ENCODE measurements at places on chromosomes 7 and 10.

- DNase-seq: no peak
These were observed 82.6 kb upstream of the PCGF5 start for GRCh38 chr10:91137822-91138221.

DNA sequence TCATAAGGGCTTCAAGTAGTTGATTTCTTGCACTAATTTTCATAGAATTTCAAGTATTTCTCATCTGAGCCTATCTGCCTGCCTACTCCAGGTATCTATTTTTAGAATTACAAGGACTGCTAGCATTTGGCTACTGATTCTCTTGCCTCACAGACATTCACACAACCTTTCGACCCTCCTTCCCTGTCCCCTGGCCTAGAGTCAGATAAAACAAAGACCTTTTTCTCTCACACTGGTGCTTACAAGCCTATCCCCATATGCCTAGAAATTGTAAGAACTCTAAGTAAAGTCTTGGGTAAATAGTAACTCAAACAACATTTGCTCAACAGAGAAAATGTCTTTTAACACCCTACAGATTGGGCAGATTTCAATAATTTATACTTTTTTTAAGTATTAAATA lies 6.3 kb downstream of the GPAM start:
- no peak for DNase-seq

GRCh38 chr7:144037414-144038035 lies 11.2 kb upstream of the OR2A5 start:
- no peak for DNase-seq

DNA sequence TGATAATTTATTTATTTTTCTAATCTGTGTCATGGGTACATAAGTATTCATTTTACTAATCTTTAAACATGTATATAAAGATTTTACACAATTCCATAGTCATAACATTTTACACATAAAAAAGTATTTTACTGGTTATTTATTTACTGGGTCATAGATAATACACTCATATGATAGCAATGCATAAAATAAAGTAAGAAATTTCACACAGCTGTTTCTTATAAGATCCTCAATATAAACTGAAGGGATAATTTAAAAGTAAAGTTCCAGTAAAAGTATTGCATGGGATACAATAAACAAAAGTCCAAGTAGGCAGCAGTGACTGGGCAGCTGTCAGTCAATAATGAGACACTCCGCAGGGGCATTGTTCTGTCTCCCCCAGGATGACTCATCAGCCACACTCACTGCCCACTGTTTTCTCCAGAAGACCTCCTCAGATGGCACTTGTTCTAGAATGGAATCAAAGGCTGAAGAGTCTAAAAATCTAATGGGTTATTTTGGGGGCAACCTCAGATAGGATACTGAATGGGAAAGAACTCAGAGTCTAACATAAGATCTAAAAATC lies 32.7 kb downstream of the DPY19L1 start:
- DNase-seq: no peak

DNA sequence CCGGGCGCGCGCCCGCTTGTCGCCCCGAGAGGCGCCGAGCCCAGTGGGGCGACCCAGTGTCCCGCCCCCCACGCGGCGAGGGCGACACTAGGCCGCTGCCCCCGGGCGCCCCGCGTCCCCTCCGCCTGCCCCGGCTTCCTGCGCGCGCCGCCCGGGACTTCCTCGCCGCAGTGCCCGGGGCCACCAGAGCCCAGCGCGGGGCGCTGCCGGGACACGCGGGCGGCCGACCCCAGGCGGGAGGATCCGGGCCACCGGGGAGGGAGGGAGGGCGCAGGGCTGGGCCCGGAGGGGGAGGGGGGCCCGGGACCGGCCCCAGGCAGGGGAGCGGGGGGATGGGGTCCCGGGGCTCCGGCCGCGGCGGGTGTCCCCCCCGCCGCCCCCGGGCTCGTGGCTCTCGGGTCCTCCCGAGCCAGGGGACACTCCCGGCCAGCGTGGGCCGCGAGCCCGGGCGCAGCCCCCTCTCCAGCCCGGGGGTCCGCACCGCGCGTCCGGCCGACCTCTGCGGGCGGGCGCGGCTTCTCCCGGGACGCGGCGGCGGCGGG lies 435 bp upstream of the PWWP2B start:
- DNase-seq: peak; percentile 62

GRCh38 chr7:127819975-127820731 lies 168.2 kb downstream of the SND1 start:
- no peak for DNase-seq

- DNase-seq: no peak
These were observed 292.4 kb downstream of the USP6NL start for GRCh38 chr10:11318826-11319598.

GRCh38 chr10:86107131-86107530 lies 259.5 kb downstream of the GRID1 start:
- no peak for DNase-seq
